OCI-LY7 (cell line): ENCODE measurements at places on chromosomes 2 and 18.

GRCh38 chr2:152012697-152013096 is 86.1 kb downstream of the CACNB4 start:
- no peak for DNase-seq

DNA sequence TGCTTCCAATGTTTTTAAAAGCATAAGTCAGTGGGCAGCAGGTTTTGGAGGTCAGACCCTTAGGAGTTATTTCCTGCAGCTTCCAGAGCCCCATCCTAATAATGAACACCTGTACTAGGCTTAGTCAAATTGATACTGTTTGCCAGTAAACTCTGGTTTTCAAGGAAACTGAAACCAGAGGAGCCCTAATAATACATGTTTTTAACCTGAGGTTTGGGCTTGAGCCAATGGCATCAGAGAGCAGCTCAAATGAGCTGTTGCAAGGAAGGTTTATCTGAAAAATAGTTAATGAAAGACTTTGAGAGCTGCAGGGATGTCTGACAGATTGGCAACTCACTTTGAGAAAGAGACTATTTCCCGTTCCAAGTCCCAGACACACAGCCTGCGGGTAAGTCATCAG is 54.6 kb downstream of the DCC start:
- DNase-seq = no peak

- no peak for DNase-seq
Observed at GRCh38 chr18:78303519-78304191, 676.0 kb upstream of the SALL3 start.

DNA sequence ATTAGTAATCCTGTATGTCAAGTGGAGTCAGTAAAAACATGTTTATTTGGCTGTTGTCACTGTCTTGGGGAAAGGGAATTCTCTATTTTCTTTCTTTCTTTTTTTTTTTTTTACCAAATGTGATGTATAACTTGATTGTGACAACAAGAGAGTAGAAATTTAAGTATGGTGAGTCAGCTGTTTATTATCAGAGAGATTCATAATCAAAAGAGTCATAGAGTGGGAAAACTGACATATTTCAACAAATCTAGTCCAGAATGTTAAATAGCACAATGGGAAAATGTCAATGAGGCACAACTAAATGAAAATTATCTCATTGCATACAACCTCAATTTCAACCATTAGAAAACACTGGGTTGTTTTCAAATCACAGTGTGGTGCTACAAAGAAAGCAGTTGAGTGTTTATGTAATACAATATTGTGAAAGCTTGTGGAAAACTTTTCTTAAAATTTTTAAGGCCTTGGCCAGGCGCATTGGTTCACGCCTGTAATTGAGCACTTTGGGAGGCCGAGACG is 111.9 kb upstream of the DTNA start:
- DNase-seq = no peak

DNA sequence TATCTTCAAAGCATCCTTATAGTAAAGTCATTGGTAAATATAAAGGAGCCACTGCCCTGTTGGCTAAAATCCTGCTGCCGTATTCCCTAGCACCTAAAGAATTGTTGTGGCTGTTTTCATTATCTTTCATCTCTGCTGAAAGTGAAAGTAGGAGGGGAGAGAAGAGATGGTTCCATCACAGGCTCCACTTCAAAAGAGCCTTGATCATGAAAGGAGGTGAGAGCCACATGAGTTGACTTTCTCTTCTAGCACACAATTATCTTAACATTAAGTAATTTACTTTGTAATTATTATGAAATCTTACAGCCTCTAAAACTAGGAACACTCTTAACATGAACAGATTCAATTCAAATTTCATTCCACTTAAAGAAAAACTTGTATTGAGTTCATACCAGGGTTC is 1050.9 kb upstream of the LRRTM1 start:
- no peak for DNase-seq

GRCh38 chr2:102083393-102083703 is 59.2 kb upstream of the IL1R1 start:
- DNase-seq = no peak

GRCh38 chr2:9003366-9003615 is 193 bp downstream of the MBOAT2 start:
- no peak for DNase-seq

GRCh38 chr2:31020713-31021112 is 117.5 kb downstream of the GALNT14 start:
- DNase-seq = no peak

- DNase-seq = no peak
Observed at GRCh38 chr2:118114863-118115262, 26.6 kb downstream of the INSIG2 start.
